Mesothelial cell of epicardium (in vitro differentiated cells): ENCODE measurements at places on chromosomes 6 and 20. TPM values are rescaled to one million over a fixed set of nuclear protein-coding genes. Genes with fewer than 3 reads are reported as not detected.

Gene WFDC12
- total RNA-seq: not detected in 3 replicates

DNA sequence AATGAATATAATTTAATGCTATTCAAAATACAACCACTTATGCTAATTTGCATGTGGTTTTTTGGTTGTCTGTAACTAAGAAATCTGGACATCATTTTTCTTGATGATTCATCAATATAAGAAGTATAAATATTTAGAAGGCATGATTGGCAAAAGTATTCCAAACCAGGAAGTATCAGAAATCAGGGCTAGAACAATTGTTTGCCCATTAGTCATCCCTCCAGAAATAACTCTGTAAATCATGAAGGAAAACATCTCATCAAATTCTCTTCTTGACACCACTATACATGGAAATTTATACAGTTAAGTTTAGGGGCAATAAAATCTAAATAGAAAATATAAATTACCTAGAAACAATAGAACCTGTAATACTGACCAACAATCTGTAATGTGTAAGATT is 554.7 kb upstream of the HS3ST5 start:
- no peak for DNase-seq

DNA sequence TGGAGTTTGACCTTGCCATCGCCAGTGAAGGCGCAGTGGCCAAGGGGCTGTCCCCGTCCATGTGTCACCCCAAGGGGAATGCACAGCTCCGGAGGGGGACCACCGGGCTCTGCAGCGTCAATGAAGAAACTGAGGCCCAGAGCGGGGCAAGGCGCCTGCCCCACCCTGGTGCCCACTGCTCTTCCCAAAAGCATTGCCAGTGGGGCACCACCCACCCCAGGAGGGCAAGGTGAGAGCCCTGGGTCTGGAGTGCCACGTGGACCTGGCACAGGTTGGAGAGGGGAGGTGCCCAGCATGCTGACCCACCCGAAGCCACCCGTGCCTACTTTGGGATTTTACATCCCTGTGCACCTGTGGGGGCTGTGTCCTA is 8.3 kb downstream of the NTSR1 start:
- DNase-seq: no peak

DNA sequence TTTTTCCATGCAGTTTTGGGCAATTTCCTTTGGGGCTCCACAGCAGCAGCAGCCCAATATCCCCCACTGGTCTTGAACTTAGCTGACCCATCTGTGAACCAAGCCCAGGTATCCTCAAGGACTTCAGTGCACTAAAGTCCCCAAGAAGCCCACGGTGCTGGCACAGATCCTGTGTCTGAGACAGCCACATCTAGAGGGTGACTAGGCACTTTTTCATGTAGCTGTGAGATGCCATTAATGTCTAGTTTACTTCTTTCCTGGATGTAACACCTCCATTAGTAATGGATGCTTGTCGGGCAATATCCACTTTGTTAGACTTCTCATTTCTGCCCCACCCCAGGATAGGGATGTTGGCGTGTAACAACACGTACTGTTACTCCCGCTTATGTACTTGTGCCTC is 176.2 kb upstream of the PROKR2 start:
- no peak for DNase-seq

- no peak for DNase-seq
Observed at GRCh38 chr6:107764684-107765460, 59.2 kb downstream of the SCML4 start.

Gene FRS3
- 5.8 to 6.8 TPM (median 6.3 TPM) in 3 replicates for total RNA-seq

- no peak for DNase-seq
Observed at GRCh38 chr20:40750541-40751035, 61.6 kb upstream of the MAFB start.

Gene LY6G6F
- not detected in 3 replicates for total RNA-seq

DNA sequence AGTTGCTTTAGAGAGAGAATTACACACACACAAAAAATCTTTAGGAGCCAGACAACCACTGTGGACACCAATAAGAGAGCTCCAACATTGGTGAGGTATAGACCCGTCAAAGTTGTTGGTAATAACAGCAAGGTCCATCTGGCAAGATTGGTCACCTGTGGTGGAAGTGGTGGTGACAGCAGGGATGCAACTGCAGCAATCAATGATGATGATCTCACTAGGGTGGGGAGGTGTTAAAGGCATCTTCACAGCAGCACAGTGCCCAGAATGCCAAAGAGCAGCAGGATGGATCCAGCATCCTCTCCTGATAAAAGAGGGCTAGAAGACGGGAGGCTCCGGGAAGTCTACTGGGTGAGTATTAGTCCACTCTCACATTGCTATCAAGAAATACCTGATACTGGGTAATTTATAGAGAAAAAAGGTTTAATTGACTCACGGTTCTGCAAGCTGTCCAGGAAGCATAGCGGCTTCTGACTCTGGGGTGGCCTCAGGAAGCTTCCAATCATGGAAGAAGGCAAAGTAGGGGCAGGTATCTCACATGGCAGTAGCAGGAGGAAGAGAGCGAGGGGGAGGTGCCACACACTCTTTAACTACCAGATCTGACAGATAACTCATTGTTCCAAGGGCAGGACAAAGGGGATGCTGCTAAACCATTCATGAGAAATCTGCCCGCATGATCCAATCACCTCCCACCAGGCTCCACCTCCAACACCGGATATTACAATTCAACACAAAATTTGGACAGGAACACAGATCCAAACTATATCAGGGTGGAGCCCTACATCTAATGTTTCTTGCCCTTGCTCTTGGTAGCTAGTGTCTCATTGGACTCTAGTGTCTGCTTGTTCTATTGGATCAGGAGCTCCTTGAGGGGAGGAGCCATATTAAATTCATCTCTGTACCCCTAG is 48.9 kb downstream of the KLHL31 start:
- DNase-seq: no peak

Gene SNAP91
- 0.40 to 1.3 TPM (median 0.88 TPM) in 3 replicates for total RNA-seq

DNA sequence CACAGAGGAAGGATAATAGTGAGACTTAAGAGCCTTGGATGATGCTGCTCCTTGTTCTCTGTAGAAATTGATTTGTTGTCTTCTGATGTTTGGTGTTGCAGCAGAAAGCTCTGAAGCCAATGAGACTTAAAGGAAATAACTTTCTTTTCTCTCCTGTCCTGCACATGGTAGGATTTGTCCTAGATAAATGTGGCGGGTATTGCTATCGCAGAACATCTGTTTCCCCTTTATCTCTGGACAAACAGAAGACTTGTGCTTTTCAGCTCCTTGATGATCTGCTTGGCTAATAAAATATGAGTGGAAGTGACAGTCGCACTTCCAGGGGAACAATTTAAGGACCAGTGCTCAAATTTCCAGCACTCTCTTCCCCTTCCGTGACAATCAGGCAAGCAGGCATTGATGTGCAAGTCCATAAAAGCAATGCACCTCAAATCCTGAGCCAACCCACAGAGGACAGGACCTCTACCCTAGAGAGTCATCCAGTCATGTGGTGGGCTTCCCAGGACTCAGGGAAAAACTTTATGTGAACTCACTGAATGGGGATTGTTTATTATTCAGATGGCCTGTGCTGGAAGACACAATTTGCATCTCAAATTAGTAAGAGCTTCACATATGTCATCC is 9.9 kb upstream of the NCR2 start:
- no peak for DNase-seq

- DNase-seq: no peak
Observed at GRCh38 chr6:131685266-131685780, 15.9 kb downstream of the OR2A4 start.

- no peak for DNase-seq
Observed at GRCh38 chr20:46717818-46718541, 8.5 kb downstream of the SLC2A10 start.

- DNase-seq: no peak
Observed at GRCh38 chr6:70705772-70706171, 38.1 kb downstream of the SMAP1 start.

Gene DDO
- total RNA-seq: not detected in 3 replicates

Gene TCP11
- total RNA-seq: 0.20 to 0.24 TPM (median 0.20 TPM) in 3 replicates

GRCh38 chr20:8535403-8536261 is 403.6 kb downstream of the PLCB1 start:
- no peak for DNase-seq

Gene ZBTB12
- 35.3 to 37.1 TPM (median 35.9 TPM) in 3 replicates for total RNA-seq

DNA sequence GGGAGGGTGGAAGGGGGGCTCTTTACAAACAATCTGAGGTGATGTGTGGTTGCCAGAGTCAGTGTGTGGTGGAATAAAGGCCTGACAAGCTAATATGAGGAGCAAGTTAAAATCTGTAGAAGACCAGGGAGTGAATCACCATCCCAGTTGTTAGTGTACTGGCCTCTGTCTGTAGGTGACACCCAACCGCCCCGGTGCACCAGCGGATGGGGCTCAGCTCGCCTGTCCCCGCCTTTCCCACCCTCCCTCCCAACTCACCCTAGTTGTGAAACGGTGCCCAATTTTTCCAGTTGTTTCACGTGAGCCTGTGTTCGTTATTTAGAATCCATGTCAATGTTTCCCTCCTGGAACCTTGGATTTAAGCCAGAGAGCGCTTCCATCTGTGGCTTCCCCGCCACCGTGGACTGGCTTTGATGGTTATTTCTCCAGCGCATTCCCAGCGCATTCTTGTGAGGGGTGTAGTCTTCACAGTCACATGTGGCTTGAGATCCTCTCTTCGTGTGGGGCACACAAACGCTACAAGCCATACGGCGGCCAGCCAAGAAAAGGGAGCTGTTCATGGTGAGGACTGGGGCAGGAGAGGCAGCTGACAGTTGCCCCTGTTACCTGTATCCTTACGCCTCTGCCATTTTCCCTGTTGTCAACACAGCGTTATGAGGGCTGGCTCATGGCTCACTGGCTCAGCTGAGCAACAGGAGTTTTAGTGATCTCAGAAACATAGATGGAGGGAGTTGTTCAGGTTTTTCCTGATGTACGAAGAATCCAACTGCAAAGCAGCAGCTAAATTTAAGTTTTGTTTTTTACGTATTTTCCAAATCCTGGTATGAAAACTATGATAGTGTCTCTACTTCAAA is 137.6 kb downstream of the ZDHHC14 start:
- no peak for DNase-seq

GRCh38 chr6:16406966-16407365 is 168.6 kb downstream of the GMPR start:
- no peak for DNase-seq

DNA sequence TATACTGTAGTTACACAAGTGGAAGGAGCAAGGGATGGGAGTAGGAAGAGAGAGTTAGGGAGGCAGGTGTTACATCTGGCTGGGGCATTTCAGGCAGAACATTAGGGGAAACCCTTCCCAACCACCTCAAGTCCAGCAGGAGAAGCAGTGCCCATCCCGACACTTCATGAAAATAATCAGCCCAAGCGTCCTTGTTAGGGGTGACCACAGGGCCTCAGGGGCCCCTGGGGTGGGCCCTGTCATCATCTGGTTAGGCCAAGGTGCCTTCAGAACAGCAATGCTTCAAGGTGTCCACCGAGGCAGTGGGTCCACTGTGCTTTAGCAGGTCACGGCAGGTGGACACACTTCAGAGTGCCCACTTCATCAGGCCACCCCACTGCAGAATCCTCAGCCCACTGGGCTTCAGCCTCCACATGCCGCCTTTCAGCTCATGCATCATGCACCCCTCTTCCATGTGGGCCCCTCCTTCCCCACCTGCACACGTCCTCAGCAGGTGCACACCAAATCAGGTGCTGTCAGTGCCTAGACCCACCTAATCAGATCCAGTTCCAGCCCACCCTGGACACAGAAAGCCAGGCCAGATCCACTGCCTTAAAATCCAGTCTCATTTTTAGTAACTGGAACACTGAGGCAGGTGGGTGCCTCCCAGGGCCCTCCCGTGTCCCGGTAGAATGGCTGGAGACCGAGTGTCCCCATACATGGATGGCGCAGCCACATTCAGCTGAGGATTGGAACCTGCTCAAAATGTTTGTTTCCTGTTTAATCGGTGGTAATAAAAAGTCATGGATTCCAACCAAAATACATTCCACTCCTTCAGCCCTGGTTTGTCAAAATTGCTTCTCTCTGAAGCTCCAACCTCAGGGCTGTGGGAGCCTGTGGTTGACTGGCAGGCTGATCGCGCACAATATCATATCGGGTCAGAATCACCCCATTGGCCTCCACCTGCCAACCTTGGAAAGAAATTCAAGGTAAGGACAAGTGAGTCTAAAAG is 99.5 kb downstream of the ANKRD60 start:
- no peak for DNase-seq

Gene FITM2
- total RNA-seq: 3.6 to 4.2 TPM (median 3.6 TPM) in 3 replicates

DNA sequence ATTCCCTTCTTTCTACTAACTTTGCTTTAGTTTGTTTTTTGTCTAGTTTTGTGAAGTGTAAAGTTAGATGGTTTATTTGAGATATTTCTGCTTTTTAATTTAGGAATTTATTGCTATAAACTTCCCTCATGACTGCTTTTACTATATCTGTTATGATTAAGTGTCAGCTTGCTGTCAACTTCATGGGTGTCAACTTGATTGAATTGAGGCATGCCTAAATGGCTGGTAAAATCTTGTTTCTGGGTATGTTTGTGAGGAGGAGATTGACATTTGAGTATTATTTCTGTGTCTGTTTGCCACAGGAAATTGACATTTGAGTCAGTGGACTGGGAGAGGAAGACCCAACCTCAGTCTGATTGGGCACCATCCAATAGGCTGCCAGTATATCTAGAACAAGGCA is 1147.0 kb upstream of the EYS start:
- no peak for DNase-seq

GRCh38 chr6:31575335-31575901 is at the start of gene TNF:
TNF (plus strand) TSS chr6:31575565; CDS start chr6:31575742, 177 bp downstream.
- no peak for DNase-seq

DNA sequence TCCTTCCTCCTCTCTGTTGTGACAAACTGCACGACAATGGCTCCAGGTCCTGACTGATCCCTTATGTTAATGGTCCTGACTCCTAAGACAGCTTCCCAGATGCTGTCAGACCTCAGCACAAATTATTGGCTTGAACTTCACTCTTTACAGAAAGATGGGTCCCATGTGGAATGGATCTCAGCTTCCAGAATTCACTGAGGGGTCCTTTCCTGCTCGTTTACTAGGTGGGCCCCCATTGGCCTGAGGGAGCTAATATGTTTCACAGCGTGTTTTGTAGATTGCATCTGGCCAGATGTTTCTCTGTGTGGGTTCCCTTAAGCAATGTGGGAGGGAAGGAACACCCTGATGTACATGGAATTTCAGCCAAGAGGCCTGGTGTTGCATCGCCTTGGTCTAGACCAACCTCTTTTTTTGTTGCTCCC is 826.6 kb downstream of the MAFB start:
- no peak for DNase-seq

DNA sequence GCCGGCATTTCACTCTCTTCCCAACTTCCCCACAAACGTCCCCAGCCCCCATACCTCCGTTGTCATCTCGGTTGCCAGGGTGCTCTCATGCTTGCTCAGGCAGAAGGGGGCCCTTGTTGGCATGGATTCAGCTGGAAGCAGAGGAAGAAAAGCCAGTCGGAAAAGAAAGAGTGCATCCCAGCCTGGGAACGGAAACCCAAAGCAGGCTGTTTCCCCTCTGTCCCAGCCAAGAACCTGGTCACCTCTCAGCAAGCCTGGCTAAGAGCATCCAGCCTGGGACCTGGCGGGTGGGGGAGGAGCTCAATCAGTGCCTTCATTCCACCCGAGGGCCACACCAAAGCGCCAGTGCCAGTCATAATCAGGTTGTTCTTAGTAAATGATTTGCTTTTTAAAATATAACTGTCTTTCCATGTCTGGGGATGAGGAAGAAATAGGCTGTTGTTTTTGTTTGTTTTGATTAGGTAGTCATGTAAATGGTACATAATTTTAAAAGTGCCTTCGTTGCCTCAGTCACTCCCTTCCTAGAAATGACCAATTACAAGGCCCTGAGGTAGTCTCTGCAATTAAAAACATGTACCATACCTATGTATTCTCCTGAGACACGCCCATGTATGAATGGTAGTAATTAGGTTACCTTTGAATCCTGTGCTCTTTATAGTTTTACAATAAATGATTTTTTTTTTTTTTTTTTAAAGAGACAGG is 21.1 kb downstream of the CHMP4B start:
- DNase-seq: no peak

Gene TRIM31
- 0.58 to 0.68 TPM in 2 of 3 replicates, not detected in the other for total RNA-seq

- DNase-seq: no peak
Observed at GRCh38 chr6:71967436-71967835, 81.1 kb downstream of the RIMS1 start.

- no peak for DNase-seq
Observed at GRCh38 chr6:100665041-100665380, 200.3 kb upstream of the SIM1 start.
